ENCODE measurements at places on chromosomes 12 and 14.

DNA sequence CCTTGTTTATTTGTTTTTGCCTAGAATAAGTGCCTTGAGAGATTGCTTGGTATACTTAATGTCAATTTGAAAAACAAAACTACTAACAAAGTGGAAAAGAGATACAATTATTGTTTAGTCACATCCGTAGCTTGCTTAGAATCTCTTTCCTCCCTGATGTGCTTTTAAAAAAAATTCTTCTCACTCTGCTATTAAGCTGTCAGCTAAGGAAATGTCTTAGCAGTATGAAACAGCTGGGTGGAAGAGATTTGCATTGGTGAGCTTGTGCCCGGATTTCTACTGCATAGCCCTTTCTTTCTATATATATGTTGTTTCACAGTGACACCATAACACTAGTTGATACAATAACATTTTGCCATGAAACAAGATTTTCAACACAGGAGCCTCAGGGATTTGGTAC lies 229.4 kb upstream of the RGS6 start:
- no peak for DNase-seq

DNA sequence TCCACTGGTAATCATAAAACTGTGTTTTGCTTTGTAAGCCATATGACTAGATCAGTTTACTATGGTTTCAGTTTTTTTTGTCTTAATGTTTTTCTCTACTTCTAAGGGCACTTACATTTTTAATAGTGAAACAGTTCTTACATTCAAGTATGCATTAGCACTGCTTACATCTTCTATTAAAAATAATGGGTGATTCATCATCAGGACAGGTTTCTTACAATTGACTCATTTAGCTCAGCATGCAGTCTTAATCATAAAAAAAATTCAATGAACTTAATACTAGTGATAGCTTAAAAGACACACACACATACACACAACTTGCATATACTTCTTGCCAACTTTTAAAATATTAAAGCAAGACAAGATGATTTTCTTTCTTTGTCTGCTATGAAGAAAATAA lies 845.7 kb upstream of the USP15 start:
- DNase-seq: no peak

GRCh38 chr12:106274575-106275121 lies 26.8 kb upstream of the CKAP4 start:
- DNase-seq: no peak

DNA sequence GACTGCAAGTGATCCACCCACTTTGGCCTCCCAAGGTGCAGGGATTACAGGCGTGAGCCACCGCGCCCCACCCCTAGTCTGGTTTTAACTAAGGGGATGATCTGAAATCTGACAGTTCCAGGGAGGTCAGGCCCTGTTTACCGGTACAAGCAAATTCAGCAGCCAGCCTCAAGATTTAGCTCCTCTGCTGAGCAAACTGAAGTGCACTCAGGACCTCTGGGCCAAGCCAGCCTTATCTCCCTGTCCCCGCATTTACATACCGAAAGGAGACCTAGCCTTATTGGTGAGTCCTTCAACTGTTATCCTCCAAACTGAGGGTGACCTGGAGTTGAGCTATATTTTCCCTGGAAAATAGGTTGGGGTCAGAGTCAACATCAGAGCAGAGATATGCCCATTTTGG lies 835 bp upstream of the ABHD4 start:
- no peak for DNase-seq

DNA sequence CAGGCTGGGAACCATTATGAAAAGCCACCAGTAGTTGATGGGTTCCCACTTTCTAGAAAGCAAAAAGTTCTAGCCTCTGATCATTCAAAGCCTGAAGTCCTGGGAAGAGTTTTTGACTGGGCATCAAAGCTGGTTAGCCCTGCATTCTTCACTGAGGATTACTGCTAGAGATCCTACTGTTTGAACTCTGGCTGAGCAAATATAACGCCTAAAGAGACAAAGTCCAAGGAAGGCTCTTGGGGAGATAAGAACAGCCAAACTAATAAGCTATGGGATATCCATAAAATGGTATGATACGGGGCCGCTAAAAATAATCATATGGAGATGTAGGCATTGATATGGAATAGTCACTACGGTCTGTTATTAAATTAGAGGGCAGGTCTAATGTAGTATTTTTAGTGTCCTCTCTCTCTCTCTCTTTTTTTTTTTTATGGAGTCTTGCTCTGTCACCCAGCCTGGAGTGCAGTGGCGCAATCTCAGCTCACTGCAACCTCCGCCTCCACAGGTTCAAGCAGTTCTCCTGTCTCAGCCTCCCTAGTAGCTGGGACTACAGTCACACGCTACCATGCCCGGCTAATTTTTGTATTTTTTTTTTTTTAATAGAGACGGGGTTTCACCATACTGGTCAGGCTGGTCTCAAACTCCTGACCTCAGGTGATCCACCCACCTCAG lies 35.5 kb downstream of the PLXNC1 start:
- no peak for DNase-seq

DNA sequence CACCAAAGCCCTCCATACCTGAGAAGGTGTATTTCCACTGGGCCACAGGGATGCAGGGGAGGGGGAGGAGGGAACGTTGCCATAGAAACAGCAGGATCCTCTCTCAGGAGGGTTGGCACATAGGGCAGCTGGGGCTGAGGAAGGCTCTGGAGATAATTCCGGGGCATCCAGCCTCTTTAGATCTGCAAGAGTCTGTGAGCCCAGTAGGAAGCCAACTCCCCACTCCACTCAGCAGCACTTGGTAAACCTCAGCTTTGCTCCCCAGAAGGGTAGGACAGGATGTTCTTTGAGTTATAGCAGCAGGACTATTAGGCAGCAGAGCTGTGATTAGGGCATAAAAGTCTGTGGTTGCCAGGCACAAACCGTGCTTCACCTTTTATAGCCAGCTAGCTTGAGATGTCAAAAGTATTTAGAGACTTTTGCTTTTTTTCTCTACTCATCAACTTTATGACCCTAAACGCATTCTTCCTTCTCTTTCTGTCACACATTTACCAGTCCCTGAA lies 7.8 kb upstream of the PLEKHG3 start:
- no peak for DNase-seq

GRCh38 chr14:84017495-84017894 lies 1512.4 kb upstream of the FLRT2 start:
- no peak for DNase-seq

DNA sequence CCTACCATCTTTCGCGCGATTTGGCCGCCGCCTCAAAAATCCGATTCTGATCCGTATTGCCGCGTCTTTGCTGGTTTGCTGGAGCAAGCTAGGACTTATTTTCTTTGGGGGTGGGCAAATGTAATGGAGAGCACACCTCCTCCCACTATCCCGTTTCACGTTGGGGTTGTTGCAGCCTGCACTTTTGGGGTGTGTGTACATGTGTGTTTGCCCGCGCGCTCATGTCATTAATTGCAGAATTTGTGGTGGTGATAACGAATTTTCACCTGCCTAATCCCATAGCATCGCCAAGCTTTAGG lies 657 bp downstream of the METAP2 start:
- no peak for DNase-seq

GRCh38 chr14:55328317-55328716 lies 57.1 kb downstream of the FBXO34 start:
- no peak for DNase-seq

DNA sequence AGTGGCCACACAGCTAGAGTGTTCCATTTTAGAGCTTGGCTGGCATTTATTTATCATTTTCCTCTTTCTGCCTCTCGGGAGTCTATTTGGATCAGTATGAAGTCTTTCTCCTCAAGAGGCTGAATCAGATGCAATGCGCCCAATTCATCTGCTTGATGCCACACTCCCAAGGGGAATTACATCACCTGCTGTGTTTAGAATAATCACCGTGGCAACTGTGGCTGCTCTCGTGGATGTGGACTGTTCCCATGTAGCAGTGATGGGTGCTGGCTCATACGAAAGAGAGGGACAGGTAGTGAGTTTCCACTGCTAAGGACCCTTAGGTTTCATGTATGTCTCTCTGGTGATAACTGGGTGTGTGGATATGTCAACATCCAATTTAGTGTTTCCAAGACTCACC lies 70.7 kb downstream of the SRRM4 start:
- no peak for DNase-seq

- DNase-seq: no peak
Measured at GRCh38 chr12:119666900-119667576, 895 bp upstream of the PRKAB1 start.

DNA sequence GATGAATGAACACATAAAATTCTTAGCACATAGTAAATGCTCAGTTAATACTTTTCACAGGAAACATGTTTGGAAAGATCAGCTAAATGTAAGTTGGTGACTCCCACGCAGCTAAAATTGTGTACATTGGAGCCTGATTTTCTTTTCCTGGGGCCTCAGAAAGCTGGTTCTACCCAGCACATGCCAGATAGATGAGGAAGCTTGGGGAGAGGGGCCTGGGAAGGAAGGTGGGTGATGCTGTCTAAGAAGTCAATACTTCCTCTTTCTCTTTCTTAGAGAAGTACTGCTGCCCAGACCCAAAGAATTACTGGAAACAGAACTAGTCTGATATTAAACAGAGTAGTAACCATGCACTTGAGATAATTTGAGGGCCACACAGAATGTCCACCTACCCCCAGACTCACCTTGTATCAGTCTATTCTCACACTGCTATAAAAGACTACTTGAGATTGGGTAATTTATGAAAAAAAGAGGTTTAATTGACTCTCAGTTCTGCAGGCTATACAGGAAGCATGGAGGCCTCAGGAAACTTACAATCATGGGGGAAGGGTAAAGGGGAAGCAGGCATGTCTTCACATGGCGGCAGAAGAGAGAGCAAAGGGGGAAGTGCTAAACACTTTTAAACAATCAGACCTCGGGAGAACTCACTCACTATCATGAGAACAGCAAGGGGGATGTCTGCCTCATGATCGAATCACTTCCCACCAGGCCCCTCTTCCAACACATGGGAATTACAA lies 123.3 kb upstream of the MED13L start:
- DNase-seq: no peak

DNA sequence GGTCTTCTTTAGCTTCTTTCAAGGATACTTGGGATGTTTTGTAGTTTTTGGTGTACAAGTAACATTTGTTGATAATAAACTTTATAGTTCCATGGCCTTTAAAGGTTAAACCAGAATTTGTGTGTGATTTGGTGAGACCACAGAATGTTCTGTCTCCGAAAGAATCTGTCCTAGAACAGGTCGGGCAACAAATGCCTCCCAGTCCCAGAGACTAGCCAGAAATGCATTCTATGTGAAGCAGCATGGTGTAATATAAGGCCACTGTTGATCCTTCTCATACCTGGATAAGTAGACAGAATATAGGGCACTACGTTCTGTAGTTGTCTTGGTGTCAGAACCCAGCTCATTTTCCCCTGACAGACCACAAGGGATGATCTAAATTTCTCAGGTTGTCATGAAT lies 10.0 kb downstream of the STYK1 start:
- no peak for DNase-seq

- no peak for DNase-seq
Measured at GRCh38 chr12:6948873-6949594, 2.1 kb upstream of the PTPN6 start.

- DNase-seq: no peak
Measured at GRCh38 chr14:35295845-35296161, 3.6 kb downstream of the PSMA6 start.

DNA sequence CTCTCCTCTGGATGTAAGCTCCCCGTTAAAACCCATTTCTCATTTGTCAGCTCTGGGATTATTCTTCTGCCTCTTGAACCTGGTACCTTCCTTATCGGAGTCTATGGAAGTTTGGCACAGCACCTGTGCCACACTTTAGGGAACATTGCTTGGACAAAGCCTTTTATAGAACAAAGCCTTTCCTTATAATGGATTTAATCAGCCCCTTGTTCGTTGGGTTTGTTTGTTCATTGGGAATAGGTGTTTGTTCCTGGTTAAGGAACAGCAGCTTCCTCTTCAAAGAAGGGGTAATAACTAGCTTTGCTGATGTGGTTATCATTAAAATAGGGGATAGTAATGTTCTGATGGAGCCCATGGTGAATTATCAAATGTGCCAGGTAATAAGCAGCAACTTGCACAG lies 70.4 kb downstream of the NRXN3 start:
- DNase-seq: no peak

- no peak for DNase-seq
Measured at GRCh38 chr12:24835377-24835776, 113.5 kb downstream of the BCAT1 start.

DNA sequence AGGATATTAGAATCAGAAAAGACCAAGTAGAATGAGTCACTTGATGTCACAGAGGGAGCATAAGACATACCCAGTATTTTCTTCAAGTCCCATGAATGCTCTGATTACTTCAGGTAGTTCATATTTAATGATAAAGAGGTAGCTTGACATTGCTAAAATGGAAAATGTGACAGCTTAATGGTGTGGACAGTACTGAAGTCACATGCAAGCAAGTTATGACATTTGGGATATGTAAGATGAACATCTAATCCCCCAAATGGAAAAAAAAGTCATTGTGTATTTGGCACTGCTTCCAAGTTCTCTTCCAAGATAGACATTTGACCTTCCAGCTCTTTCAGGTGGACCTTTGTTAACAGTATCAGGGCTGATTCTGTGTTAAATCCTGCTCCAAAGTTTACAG lies 45.9 kb downstream of the SLC38A4 start:
- DNase-seq: no peak

GRCh38 chr12:24555730-24556129 lies 393.2 kb downstream of the BCAT1 start:
- no peak for DNase-seq

DNA sequence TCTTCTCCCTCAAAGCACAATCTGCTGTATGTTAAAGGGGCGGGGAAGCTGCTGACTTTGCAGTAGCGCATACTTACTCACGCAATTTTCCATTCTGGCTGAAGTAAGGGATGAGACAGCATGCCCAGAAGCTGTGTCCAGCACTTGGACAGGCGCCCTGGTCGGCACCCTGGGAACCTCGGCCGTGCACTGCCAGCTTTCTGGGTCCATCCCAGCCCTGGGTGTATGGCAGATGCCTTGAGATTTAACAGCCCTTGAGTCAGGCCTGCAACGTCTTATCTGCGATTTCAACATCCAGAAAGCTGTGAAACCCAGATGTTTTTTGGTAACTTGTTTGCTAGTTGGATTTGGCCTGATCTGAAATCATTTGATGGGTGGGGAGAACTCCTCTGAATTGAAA lies 16.1 kb downstream of the EML1 start:
- no peak for DNase-seq

- no peak for DNase-seq
Measured at GRCh38 chr14:93271111-93271510, 61.7 kb downstream of the BTBD7 start.

GRCh38 chr12:26126340-26127284 lies 1.8 kb upstream of the BHLHE41 start:
- no peak for DNase-seq

Measured in NCI-H2227 treated with DMSO at 0.1 percent for 48 hours (cell line).